ENCODE measurements at places on chromosomes 5 and 9.

DNA sequence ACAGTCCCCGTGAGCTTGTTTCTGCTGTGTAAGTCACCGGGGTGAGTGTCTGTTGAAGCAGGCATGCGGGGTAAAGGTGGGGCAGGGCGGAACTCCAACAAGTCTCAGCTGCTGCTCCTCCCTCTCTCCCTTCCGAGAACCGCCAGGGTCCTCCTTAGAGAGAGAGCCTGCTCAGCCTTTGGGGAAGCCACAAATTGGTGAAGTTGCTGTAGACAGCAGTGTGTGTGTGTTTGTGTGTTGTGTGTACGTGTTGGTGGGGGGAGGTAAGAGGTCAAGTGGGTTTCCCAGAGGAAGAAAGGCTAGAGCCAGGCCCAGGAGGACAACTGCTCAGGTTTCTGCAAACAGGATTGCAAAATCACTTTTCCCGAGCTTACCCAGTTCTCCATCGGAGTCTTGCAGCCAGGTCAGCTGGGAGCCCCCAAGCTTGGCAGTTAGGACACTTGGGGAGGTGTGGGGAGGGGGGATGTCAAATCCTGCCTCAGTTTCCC lies 38.9 kb upstream of the DAB2IP start:
- no peak for DNase-seq

- DNase-seq = no peak
These were observed 174.2 kb upstream of the CDH12 start for GRCh38 chr5:23027331-23027730.

- DNase-seq = no peak
These were observed 6.5 kb downstream of the MCIDAS start for GRCh38 chr5:55220433-55221185.

- no peak for DNase-seq
These were observed 57.8 kb upstream of the RAI14 start for GRCh38 chr5:34598177-34598794.

DNA sequence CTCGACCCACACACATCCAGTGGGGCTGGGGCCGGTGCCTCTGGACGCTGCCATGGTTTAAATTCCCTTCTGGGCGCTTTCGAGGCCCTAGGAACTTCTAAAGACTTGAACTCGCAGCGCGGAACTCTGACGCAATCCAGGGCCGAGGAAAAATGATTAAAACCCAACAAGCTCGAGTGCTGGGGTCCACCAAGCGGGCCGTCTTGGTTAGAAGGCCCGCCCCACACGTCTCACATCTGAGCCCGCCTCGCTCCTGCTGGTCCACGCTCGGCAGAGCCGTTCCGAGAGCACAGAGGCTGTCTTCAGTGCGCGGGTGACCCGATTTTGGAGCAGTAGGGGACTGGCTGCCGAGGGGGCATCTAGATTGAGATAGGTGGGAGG lies 1.5 kb downstream of the CRHBP start:
- no peak for DNase-seq

DNA sequence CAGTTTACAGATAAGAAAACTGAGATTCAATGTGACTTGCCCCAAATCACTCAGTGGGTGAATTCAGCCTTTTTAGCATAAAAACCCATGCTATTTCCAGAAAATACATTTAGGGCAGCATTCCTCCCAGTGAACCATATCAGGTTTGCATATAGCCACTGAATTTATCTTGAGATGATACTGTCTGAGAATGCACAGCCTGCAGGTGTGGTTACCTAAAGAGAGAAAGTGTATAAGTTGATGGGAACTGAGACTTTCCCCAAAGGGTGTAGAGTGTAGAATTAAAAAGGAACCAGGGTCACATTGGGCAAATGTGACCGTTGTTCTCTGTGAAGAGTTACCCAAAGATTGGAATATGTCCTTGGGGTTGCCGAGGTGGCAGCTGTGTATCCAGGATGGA lies 100.0 kb upstream of the PIK3R1 start:
- DNase-seq = no peak

- no peak for DNase-seq
These were observed 243.9 kb upstream of the KLF4 start for GRCh38 chr9:107733523-107733894.

DNA sequence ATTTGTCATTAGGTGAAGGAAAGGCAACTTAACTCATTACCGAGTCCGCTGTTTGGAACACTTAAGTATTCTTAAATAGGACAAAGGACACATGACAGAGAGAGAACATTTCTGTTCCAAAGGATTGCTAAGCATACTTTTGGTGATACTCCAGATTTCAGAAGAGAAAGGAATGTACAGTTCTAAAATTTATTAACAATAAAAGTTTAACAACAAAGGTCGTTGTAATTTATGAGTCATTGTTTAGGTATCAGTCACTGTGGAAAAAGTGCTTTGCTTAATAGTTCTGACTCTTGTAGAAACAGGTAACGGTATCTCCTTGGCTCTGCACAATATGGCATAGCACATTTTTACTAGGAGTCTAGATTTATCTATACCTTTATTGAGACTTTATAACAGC lies 36.3 kb upstream of the PAM start:
- DNase-seq = no peak

DNA sequence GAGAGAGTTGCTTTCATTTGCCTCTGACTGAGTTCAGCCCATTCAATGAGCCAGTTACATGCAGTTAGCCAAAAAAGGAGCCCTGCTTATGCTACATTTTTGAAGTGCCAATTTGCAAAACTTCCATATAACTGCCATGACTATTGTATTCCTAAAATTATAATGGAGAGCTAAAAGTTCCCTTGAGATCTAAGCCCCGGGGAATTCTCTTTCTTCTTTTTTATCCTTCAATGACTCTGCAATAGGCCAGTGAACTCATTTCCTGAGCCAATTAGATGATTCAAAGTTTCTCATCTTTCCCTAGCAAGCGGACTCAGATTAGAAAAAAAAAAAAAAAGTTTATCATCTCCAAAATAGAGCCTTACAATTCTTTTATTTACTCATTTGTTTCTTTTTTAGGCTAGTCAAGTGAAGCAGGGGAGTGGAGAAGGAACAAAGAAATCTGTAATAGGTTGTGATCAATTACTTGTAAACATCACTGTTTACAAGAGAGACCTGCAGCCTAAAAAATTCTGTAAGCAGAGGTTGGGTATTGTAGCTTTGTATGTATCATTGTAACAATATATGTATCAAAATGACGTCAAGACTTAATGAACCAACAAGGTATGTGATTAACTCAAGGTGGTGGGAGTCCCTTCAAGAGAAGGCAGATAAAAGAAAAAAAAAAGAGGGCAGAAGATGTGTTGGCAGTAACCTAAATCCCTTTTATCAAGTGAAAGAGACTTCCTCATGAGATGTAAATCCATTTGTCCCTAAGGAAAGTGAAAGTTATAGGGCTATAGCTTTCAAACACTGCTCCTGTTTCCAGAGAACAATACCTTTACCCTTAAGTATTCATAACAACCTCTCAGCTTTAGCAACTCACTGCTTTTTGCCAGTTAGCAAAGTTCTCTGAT lies 48.7 kb upstream of the HOMER1 start:
- no peak for DNase-seq

- DNase-seq = no peak
These were observed 429.5 kb downstream of the EBF1 start for GRCh38 chr5:158670201-158670600.

DNA sequence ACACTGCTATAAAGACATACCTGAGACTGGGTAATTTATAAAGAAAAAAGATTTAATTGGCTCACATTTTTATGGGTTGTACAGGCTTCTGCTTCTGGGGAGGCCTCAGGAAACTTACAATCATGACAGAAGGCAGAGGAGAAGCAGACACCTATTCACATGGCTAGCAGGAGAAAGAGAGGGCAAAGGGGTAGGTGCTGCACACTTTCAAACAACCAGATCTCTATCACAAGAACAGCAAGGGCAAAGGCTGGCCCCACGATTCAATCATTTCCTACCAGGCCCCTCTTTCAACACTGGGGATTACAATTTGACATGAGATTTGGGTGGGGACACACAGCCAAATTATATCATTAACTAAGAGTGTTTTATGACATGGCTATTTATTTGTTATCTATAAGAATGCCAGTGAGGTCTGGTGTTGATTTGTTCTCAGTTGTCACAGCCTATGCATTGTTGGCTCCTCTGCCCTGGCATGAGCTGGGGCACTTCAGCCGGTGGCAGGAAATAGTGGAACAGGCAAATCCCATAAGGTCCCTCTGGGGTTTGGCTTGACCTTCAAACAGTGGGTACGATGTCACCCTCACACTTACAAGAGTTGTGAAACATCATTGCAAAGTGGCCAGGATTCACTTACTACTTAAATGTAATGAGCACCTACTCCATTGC lies 44.1 kb downstream of the SPARC start:
- no peak for DNase-seq

DNA sequence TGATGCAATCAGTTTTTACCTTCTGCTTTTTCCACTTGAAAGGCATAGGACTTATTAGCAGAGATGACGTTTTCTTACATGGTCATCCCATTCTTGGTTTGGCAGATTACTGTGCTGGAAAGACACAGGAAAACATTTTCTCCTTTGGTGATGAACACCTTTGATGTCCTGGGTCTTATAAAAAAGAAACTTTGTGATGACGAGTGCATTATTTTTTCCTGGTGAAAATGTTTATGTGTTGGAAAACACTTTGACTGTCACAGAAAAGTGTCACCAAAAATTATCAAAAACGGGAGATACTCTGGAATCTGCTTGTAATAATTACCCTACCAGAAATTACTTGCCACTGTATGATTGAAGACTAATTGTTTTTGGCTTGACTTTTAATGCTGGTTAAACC lies 2020.9 kb downstream of the MAT2B start:
- no peak for DNase-seq

- DNase-seq = no peak
These were observed 300.7 kb upstream of the IZUMO3 start for GRCh38 chr9:24846248-24846912.

GRCh38 chr9:129109537-129109903 lies 1.1 kb downstream of the CRAT start:
- DNase-seq = no peak

- DNase-seq = no peak
These were observed 72.3 kb downstream of the HCN1 start for GRCh38 chr5:45623832-45624231.

DNA sequence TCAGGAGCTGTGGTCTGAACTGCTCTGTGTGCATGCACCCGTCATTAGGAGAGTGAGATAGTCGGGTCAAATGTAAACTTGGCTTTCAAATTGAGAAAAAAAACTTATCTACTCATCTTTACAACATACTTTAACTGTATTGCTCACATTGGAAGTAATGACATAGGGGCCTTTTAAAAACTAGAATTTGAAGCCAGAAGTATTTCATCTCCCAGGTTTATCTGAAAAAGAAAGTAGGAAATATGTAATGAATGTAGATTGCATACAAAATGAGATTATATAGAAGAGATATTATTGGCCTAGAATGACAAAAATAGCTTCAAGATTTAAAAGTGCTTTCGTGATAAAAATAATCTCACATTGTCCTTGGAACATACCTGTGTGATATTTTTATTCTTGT lies 24.3 kb downstream of the RGS7BP start:
- DNase-seq = no peak

GRCh38 chr5:157951673-157952373 lies 92.9 kb upstream of the CLINT1 start:
- DNase-seq = no peak

GRCh38 chr9:38053697-38054461 lies 15.1 kb downstream of the SHB start:
- DNase-seq = no peak

GRCh38 chr9:70477146-70477745 lies 62.8 kb upstream of the KLF9 start:
- no peak for DNase-seq

GRCh38 chr5:175215906-175216305 lies 228.1 kb downstream of the DRD1 start:
- DNase-seq = no peak

- DNase-seq = no peak
These were observed 75.6 kb downstream of the EHMT1 start for GRCh38 chr9:137694236-137694959.

DNA sequence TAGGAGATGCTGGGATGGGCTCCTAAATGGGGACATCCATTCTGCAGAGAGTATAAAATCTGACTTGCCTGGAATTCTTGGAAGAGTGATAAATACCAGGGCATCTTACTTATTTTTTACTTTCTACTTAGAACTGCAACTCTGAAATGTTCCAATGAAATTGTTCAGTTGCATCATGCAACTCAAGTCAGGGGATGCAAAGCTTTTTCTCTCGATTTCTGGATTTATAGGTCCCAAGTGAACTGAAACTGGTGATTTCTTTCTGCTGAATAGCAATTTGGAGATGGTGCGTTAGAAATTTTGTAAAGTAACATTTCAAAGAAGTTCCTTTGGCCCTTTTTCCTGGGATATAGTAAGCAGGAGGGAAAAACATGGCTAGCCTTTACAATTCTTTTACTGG lies 238.4 kb upstream of the CD180 start:
- DNase-seq = no peak

- DNase-seq = no peak
These were observed at the start of gene GOLM1 for GRCh38 chr9:86098824-86099700. Gene GOLM1 (minus strand): TSS chr9:86099558. CDS start chr9:86079320, 20,238 bp downstream.

- no peak for DNase-seq
These were observed 269.4 kb upstream of the IRX1 start for GRCh38 chr5:3325972-3326840.

GRCh38 chr5:14706615-14707021 lies 42.1 kb downstream of the OTULIN start:
- no peak for DNase-seq
